ENCODE measurements at places on chromosomes 5 and 9.

- DNase-seq: no peak
Measured at GRCh38 chr5:132055808-132056609, 4.4 kb upstream of the IL3 start.

GRCh38 chr5:151063142-151063989 lies 17.5 kb downstream of the TNIP1 start:
- DNase-seq: no peak

DNA sequence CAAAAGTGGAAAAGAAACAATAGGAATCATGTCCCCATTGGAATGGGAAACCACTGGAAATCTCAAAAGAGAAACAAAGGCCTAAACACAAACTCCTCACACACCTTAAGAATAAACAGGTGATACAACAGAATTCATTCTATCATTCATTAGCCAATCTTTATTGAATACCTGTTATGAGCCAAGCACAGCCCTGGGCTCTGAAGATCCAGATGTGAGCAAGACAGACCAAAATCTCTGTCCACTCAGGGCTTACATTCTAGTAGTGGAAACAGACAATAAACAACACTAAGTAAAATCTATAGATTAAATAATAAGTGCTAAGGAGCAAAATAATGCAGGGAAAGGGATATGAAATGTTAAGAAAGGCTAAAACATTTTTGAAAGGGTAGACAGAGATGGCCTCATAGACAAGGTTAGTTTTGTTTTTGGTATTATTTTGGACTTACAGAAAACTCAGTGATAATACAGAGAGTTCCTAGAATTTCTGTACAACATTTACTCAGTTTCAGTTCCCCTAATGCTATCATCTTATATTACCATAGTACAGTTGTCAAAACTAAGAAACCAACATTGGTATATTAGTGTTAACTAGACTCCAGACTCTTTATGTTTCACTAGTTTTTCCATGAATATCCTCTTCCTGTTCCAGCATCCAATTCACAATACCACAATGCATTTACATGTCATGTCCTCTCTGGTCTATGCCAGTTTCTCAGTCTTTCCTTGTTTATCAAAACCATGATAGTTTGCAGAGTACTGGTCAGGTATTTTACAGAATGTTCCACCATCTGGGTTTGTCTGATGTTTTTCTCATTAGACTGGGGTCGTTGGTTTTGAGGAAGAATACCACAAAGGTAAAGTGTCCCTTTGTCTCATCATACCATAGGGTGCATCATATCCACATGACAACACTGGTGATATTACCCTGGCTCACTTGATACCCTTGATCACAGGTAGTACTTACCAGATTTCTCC lies 103.7 kb downstream of the SIL1 start:
- no peak for DNase-seq

DNA sequence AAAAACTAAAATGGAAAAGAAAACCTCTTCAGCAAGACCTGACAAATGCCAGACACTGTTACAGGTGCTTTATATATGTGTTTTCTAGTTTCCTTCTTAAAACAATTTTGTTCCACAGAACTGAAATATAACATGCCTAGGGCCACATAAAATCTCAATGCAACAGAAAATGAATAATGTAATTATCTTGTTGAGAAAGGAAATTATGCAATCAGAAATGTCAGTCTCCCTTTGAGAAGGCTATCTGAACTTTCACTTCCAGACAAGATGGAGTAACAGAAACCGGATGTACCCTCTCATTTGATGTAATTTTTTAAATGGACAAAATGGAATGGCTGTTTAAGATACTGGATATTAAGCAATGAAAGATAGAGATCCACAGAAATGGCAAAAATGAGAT lies 79.2 kb downstream of the AGTPBP1 start:
- no peak for DNase-seq

GRCh38 chr9:23702311-23702922 lies 123.6 kb downstream of the ELAVL2 start:
- DNase-seq: no peak

- DNase-seq: no peak
Measured at GRCh38 chr5:158233735-158234322, 374.9 kb upstream of the CLINT1 start.

DNA sequence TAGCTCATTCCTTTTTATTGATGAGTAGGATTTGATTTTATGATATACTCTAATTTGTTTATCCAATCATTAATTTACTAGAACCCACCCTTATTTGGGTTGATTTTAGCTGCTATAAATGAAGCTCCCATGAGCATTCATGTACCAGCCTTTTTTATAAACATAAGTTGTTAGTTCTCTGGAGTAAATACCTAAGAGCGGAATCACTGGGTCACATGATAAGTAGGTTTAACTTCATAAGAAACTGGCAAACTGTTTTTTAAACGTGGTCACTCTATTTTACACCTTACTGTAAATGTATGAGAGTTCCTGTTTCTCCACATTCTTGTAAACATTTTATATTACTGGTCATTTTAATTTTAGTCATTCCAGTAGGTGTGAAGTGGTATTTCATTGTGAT lies 364.6 kb downstream of the NPR3 start:
- no peak for DNase-seq

DNA sequence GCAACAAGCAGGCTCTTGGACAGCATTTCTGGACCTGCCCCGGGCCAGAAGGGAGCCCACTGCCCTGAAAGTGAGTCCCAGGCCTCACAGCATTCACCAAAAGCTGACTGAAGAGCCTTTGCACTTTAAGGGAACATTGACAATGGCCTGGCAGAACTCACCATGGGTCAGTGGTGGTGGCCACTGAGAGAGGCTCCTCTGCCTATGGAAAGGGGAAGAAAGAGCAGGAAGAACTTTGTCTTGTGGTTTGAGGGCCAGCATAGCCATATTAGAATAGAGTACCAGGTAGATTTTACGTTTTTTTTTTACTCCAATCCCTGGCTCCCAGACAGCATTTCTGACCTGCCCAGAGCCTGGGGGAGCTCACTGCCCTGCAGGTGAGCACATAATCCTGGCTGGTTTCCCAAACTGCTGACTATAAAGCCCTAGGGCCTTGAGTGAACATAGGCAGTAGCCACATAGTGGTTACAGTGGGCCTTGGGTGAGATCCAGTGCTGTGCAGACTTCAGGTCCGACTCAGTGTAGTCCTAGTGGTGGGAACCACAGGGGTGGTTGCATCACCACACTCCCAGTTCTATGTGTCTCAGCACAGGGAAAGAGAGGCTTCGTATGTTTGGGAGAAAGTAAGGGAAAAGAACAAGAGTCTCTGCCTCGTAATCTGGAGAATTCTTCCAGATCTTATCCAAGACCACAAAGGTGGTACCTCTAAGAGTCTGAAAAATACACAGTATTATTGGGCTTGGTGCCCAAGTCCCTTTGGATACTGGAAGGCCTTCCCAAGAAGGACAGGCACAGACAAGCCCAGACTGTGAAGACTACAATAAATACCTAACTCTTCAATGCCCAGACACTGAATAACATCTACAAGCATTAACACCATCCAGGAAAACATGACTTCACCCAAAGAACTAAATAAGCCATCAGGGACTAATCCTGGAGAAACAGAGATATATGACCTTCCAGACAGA lies 89.5 kb downstream of the TSSK1B start:
- no peak for DNase-seq

DNA sequence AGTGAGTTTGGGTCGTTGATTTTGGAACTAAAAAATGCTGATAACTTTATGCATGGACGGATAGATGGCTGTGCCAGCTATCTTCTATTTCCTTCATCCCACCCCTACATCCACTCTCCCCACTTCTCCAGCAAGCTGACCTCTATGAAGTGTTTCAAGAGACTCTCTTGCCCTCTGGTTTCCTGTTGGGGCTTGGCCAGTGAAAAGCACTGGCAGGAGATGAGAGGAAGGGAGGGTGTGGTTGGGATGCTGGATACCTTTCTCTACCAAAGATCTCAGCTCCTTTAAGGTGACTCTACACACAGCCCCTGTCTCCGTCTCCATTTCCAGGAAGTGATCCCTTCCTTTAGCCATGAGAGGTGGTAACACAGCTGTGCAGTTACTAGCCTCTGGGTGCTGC lies 30.0 kb upstream of the JMY start:
- no peak for DNase-seq

- no peak for DNase-seq
Measured at GRCh38 chr9:106643211-106643930, 219.6 kb upstream of the ZNF462 start.

GRCh38 chr5:3347741-3348140 lies 247.9 kb upstream of the IRX1 start:
- no peak for DNase-seq

DNA sequence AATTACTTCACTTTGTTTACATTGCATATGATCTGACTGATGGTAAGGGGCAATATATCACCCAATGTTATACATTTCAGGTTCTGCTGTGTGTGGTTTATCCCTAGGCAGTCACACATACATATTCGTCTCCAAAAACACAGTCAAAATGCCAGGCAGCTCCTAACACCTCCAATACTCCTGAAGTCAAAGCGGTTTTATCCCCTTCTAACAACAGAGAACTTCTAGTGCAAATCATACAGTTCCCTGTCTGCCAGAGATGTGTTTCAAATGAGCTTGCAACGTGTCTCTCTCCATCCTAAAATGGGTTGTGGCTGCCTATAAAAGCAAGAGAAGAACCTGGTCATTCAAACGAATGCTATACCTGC lies 328.9 kb downstream of the ELAVL2 start:
- no peak for DNase-seq

- no peak for DNase-seq
Measured at GRCh38 chr9:98255061-98255577, 330 bp downstream of the TBC1D2 start.

- peak; percentile 52 for DNase-seq
Measured at GRCh38 chr5:150801117-150801927, 22.8 kb downstream of the SMIM3 start.

DNA sequence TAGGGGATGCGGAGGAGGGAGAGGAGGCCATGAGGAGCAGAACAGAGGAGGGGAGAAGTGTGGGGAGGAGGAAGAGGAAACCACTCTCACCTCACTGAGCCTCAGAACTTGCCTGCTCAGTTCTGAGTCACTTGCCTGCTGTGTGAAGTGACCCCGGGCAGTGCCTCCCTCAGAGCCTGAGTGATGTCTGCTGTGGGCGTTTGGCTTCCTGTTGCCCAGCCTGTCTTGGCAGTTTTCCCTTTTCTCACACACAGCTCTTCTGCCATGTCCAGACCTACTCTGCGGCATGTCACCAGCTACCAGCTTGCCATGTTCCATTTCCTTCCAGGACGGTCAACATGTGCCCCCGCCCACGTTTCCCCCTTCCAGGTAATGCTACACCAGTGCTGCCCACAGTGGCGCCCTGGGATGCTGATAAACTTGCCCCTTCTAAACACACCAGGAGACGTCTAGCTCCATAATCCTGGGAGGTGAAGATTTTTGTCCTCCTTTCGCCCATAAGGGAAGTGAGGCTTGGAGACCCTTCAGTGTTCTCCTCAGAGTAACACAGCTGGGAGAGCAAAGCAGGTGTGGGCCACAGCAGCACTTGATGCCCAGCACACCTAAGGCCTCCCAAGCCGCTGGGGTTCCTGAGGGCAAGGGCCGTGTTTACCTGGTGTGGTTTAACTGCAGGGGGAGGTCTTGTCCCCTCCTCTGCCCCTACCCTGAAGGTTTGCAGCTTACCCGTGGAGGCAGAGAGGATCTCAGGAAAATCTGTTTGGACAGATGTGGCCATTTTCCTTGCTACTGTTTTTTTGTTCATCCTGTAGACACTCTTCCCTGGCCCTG lies 63.8 kb upstream of the RNF130 start:
- DNase-seq: no peak

DNA sequence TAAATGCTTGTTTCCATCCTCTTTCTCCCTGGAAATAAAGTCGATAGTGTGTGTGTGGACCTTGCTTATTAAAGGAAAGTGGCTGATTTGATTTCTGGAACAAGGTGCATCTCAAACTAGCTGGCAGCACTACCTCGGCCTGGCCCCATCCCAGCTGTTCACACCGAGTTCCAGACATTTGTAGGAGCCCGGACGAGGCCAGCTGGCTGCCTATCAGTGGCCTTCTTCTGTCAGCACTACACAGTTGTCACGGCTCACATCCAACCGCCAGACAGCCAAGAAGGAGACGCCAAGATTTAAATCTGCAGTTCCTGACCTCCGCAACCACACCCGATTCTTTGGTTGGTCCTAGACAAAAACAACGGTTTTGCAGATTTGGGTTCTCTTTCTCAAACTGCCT lies 63.6 kb downstream of the PALM2AKAP2 start:
- peak; percentile 45 for DNase-seq

DNA sequence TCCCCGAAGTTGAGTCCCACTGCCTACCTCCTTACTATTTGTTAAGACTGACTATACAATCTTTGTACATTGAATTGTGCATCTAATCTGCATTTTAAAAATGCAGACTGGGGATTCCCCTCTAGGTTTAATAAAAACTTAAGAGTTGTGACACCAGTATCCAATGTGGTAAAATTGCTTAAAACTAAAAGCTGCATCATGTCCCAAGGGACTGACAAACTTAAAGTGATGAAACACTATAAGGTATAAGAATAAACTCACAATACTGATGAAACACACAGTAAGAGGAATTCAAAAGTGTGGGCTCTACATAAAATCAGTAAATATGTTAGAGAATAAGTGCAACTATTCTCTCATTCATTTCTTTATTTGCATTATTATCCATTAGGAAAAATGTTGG lies 1905.1 kb downstream of the MAT2B start:
- DNase-seq: no peak

- no peak for DNase-seq
Measured at GRCh38 chr9:33082538-33083326, 6.3 kb upstream of the SMU1 start.

- DNase-seq: no peak
Measured at GRCh38 chr9:14346231-14346791, 32.4 kb upstream of the NFIB start.

DNA sequence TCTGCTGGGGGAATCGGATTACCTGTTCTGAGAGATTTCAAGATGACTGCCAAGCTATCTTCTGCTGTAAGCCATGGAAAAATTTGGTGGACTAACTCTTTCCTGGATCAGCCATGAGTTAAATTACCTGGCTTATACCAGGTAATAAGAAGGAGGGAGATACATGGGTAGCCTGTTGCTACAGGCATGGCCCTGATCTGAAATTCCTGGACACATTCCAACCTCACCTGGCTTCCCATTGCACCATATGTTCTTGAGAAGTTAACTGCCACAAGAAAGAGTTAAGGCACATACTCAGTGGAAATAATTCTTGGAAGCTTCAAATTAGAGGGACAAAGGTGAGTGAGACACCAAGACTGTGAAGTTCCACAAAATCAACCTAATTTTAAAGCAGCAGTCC lies 371.3 kb downstream of the ACTL7B start:
- no peak for DNase-seq
